ENCODE measurements at places on chromosomes 13 and 19. TPM values are rescaled to one million over a fixed set of nuclear protein-coding genes. Genes with fewer than 3 reads are reported as not detected.

Gene TRPM4
- 6.9 TPM for total RNA-seq

DNA sequence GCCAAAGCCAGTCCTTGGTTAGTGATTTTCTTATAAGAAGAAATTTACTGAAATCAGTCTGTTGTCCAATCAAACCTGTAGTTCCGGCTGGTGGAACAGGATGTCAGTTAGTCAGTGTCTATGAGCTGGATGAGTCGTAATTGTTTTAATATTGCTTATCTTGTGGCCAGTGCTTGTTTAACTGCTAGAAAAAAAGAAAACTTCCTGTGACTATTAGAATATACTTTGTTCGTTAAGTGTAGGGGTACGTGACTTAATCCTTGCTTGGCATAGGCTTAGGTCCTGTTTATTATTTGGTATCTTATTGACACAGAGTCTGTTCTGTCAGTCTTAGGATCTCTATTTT is 1484.8 kb upstream of the MIR17HG start:
- no peaks in the 10 kb centered on the region for H3K4me1 ChIP-seq
- peak; percentile 3 for DNase-seq
- H3K36me3 ChIP-seq: no peaks in the 10 kb centered on the region

DNA sequence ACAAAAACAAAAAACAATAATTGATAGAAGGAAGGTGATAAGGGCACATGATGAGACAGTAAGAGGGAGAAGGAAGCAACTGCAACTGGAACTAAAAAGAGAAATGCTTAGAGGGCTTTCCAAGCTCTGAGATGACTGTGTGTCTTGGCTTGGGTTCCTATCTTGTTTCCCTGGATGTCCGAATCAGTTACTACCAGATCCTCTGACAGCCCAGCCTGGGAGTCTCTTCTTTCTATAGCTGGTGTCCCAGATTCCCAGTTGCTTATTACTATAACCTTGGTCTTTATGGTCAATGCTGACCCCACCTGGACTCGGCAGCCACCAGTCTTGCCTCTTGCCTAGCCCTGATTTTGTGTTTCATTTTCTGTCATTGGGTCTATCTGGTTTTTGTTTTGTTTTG is 116.4 kb downstream of the RFC3 start:
- H3K27me3 ChIP-seq: no peaks in the 10 kb centered on the region
- no peaks in the 10 kb centered on the region for H3K36me3 ChIP-seq
- no peak overlapping the region for H3K27ac ChIP-seq
- no peak overlapping the region for H3K4me3 ChIP-seq
- H3K4me1 ChIP-seq: no peaks in the 10 kb centered on the region
- DNase-seq: no peak

DNA sequence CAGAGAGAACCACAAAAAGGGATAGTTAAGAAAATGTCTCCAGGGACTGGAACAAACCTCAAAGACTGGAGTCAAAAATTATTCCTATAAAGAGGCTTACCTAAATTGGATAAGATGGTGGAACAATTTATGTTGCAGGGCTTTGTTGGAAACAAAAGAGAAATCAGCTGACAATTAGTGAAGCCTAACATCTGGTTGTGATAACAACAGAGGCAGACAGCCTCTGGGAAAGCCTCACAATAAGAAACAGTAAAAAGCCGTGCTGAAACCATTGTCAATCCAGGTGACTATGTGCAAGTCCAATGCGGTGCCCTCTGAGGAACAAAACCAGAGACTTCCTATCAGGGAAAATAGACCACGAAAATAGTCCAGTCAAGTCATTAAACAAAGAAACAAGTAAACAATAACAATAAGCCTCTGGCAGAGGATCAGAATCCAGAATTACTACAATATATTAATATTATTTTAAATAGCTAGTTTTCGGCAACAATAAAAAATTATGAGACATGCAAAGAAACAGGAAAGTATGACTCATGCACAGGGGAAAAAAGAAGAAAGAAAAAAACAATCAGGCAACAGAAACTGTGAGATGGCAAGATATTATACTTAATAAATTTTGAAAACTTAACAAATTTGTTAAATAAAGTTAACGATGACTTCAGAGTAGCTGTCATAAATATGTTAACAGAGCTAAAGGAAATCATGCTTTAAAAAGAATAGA is 99.7 kb upstream of the RXFP2 start:
- no peaks in the 10 kb centered on the region for H3K4me1 ChIP-seq
- no peak overlapping the region for H3K27ac ChIP-seq
- H3K27me3 ChIP-seq: no peaks in the 10 kb centered on the region
- DNase-seq: peak; percentile 18
- H3K4me3 ChIP-seq: no peak overlapping the region

DNA sequence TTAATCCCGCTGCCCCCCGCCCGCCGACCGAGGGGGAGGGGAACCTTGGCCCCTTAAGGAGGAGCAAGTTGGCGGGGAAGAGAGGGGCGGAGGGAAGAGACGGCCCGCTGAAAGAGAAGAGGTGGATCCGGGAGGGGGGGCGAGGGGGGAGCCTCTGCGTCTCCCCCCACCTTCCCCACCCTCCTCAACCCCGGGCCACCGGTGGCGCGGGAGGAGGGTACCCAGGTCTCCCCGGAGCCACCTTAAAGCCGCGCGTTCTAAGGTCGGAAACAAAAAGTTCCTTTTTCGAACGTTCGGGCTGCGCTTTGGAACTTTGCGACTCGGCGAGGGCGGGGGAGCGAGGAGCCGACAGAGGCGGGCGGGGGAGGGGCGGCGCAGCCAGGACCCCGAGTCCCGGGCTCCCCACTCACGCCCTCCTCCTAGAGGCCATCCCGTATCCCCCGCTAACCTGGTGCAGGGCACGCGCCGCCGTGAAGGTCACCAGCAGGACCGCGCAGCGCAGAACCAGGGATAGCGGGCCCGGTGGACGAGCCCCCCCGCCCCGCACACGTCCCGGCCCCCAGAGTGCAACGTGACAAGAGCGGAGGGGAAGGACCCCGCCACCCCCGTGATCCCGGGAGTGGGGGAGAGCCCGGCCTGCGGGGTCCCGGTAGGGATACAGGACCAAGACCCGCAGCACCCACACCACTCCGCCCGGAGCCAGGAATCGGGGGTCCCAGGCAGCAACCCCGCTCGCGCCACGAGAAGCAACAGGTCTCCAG is 659 bp downstream of the ERF start:
- H3K27ac ChIP-seq: peak overlapping the region; percentile 93
- DNase-seq: peak; percentile 57
- H3K4me3 ChIP-seq: peak overlapping the region; percentile 98
- no peaks in the 10 kb centered on the region for H3K27me3 ChIP-seq

- H3K36me3 ChIP-seq: peaks cover 14% of the 10 kb centered on the region
- DNase-seq: no peak
- H3K27ac ChIP-seq: peak overlapping the region; percentile 48
- H3K4me1 ChIP-seq: peaks cover 11% of the 10 kb centered on the region
- no peaks in the 10 kb centered on the region for H3K27me3 ChIP-seq
- H3K4me3 ChIP-seq: peak overlapping the region; percentile 67
These were observed 2.5 kb downstream of the SF3A2 start for GRCh38 chr19:2239173-2239572.

- no peak for DNase-seq
- H3K27ac ChIP-seq: no peak overlapping the region
- H3K4me1 ChIP-seq: no peaks in the 10 kb centered on the region
- H3K4me3 ChIP-seq: no peak overlapping the region
These were observed 9.7 kb downstream of the FUT2 start for GRCh38 chr19:48705431-48705830.

- no peak within 1 kb of the TSS for H3K27ac ChIP-seq
- peaks cover 34% of the 10 kb centered on the region for H3K27me3 ChIP-seq
- H3K4me3 ChIP-seq: no peak within 1 kb of the TSS
- no peaks in the 10 kb centered on the region for H3K36me3 ChIP-seq
- no peak for DNase-seq
These were observed at the start of gene SLC7A10 for GRCh38 chr19:33225458-33225926. SLC7A10 (minus strand) TSS chr19:33225850; CDS start chr19:33225703, 147 bp downstream.

DNA sequence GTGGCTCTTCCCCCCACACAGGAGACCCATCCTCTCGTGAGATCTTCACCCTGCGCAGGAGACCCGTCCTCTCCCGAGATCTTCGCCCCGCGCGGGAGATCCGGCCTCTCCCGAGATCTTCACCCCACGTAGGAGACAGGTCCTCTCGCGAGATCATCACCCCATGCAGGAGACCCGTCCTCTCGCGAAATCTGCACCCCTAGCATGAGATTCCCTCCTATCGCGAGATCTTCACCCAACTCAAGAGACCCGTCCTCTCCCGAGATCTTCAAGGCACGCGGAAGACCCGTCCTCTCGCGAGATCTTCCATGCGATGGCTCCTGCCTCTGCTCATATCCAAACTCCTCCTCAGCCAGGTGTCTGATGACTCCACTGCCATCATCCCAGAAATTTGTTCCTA is 24.3 kb downstream of the LAIR2 start:
- DNase-seq: no peak
- no peaks in the 10 kb centered on the region for H3K36me3 ChIP-seq
- no peaks in the 10 kb centered on the region for H3K4me1 ChIP-seq

Gene C13orf46
- 0.26 TPM for total RNA-seq

Gene PDX1
- total RNA-seq: not detected

Gene PEAK3
- not detected for total RNA-seq

Measured in fibroblast of lung (primary cell).